T1000 (cell line): ENCODE measurements at places on chromosomes 7 and 10.

- no peak for DNase-seq
These were observed 4.5 kb upstream of the DNMBP start for GRCh38 chr10:100014071-100014762.

DNA sequence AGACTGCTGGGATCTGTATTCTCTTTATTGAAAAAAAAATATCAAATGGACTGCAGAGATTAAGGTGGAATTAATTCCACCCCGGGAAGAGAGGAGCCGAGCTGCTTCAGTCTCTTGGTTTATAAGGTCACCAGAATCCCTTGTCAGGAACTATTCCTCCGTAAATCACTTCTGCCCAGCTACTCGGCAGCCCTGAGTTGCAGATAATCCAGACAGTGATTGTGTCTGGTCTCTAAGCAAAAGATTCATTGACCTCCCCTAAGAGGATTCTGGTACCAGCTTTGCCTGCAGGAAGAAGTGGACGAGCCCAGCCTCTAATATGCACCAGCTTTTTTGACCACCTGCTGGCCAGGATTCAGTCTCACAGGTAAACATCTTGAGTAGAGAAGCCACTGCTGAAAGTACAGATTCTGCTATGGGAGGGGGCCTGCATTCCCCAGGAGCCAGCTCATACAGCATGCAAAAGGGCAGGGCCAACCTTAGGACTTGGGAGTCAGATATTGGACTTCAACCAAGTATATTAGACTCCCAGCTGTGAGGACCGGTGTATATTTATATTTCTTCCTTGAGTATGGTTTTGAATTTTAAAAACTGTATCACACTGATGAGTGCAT, 27.1 kb upstream of the PLXNA4 start:
- DNase-seq: no peak

DNA sequence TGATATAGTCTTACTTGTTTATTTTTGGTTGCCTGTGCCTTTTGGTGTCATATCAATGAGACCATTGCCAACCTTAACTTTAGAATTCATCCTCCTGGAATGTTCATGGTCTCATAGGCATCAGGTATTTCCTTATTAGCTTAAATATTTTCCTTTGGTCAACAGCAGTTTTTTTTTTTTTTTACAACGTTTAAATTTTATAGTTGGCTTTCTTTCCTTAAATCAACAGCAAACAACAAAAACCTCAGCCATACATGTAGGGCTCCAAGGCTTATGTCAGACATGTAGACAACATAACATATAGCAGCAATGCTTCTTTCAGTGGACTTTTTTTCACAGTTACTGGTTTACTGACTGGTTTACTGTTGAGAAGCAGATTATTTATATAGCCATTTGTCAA, 22.7 kb downstream of the ENTPD7 start:
- no peak for DNase-seq

DNA sequence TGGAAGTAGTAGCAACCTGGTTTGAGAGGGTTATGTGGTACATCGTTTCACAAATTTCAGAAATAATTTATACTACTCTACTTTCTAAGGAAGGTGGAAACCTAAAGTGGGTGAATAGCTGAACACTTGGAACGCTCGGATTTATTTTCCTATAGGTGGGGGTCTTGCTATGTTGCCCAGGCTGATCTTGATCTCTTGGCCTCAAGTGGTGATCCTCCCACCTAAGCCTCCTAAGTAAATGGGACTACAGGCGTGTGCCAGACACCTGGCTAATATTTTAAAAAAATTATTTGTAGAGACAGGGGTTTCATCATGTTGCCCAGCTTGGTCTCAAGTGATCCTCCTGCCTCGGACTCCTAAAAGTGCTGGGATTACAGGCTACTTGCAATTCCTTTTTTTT, 6.7 kb upstream of the KMT2E start:
- DNase-seq: no peak

GRCh38 chr10:79588800-79589199, 21.9 kb upstream of the SFTPA1 start:
- no peak for DNase-seq
